Occipital lobe (tissue), 3 donors: ENCODE measurements at places on chromosomes 11 and 22.

GRCh38 chr11:12981676-12982522 is 27.2 kb upstream of the RASSF10 start:
- DNase-seq = no peak

DNA sequence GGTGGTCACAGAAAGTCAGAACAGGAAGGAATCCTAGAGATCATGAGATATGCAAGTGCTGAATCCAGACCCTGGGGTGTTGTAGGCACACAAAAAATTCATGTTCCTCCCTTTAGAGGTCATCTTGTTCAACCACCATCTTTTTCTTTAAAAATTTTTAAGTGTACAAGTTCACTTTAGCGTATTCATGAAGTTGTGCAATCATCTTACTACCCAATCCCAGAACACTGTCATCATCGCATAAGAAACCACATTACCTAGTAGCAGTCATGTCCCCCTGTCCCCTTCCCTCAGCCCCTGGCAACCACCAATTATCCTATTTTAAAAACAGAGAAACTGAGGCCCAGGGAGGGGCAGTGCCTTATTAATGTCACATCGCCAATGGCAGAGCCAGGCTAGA is 20.3 kb upstream of the WNT11 start:
- DNase-seq = no peak

DNA sequence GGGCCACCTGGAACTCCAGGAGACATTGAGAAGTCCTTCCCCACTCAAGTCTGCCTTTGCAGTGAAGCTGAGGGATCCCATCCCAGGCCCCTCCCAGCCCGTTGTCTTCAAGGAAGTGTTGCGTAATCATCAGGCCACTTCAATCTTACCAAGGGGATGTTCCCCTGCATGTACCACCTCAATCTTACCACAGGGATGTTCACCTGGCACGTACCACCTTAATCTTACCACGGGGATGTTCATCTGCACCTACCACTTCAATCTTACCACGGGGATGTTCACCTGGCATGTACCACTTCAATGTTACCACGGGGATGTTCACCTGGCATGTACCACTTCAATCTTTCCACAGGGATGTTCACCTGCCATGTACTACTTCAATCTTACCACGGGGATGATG is 108.0 kb upstream of the SYN3 start:
- no peak for DNase-seq

- DNase-seq = no peak
These were observed 7.8 kb downstream of the RPS6KA4 start for GRCh38 chr11:64366751-64367150.

DNA sequence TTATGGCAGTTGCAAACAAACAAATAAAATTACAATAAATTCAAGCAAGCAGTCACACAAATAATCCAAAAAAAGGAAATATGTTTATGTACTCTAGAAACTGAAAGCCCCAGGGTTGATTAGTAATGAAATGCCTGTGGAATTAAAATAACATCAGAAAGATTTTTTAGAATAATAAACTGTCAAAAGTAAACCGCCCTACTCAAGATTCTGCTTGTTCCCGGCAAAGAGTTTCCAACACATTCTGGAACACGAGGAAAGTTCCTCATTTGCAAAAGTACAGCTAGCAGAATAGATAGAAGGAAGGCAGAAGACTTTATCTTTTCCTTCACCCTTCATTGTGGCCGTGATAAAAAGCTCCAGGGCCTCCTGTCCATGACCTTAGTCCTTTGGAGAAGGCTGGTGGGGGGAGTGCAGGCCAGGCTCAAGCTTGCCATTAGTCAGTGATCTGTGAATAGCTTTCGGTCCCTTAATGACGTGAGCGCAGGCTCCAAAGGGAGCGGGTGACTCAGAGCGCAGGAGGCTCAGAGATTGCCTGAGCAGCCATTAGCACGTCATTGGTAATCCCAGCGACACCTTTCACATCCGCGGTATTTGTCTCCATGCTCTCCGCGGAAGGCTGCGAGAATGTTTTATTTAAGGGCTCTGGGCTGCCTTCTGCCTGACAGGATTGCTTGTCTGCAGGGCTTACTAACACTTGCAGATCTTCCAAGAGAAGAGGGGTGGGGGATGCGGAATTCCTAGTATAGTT is 458.3 kb downstream of the METTL15 start:
- peak; percentile 59 for DNase-seq

- DNase-seq = no peak
These were observed 807 bp upstream of the WT1 start for GRCh38 chr11:32435942-32436750.

DNA sequence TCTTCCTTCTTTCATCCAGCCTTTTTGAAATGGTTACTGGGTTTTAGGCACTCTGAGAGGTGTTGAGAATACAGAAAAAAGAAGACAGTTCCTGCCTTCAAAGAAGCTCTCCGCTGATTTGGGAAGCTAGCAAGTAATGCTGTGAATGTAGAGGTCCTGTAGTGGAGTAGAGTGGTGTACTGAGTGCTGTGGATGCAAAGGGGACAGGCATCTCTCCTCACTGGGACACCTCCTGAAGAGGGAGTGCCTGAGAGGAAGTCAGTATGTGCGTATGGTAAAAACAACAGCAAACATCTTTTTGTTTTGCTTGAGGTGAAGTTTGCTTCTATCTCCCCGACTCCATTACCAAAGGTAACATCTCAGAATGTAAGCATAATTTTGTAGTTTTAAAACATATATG is 77.5 kb downstream of the EXT2 start:
- DNase-seq = no peak

DNA sequence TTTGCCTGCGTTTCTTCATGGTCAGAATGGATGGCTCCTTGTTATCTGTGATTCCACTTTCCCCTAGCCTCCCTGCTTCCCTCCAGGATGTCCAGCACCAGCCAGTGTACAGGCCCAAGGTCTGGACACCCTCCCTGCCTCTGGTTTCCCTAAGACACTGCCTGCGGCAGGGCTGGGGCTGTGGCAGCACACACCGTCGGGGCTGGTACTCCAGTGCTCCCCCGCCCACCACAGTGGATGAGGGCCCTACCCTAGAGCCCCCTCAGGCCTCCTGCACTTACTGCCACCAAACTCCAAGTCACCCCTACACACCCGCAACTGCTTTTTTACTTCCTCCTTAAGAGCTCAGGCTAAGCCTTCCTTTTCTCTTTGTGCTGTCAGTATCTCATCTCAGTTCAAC is 28.9 kb downstream of the ZNF214 start:
- no peak for DNase-seq

- no peak for DNase-seq
These were observed 3.1 kb upstream of the PANX1 start for GRCh38 chr11:94125407-94126115.

GRCh38 chr22:26828311-26828710 is 170.9 kb downstream of the MIAT start:
- no peak for DNase-seq

DNA sequence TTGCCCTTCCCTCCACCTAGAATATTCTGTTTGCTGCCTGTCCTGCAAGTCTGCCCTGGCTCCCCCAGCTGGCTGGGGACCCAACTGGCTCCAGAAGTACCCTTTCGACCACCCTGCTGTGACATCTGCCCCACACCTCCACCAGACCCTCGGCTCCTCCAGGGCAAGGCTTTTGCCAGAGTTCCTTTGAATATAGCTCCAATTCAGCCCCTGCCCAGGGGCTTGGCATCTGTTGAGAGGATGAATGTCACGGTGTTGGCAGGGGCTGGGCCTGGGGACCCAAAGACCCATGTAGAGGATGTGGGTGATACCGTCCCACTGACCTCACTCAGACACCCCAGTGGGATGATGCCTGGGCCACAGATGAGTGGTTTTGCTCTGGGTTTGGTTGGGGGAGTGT is 4.0 kb downstream of the NLRP6 start:
- DNase-seq = no peak

- no peak for DNase-seq
These were observed 599 bp downstream of the TIMM10B start for GRCh38 chr11:6481924-6482275.

DNA sequence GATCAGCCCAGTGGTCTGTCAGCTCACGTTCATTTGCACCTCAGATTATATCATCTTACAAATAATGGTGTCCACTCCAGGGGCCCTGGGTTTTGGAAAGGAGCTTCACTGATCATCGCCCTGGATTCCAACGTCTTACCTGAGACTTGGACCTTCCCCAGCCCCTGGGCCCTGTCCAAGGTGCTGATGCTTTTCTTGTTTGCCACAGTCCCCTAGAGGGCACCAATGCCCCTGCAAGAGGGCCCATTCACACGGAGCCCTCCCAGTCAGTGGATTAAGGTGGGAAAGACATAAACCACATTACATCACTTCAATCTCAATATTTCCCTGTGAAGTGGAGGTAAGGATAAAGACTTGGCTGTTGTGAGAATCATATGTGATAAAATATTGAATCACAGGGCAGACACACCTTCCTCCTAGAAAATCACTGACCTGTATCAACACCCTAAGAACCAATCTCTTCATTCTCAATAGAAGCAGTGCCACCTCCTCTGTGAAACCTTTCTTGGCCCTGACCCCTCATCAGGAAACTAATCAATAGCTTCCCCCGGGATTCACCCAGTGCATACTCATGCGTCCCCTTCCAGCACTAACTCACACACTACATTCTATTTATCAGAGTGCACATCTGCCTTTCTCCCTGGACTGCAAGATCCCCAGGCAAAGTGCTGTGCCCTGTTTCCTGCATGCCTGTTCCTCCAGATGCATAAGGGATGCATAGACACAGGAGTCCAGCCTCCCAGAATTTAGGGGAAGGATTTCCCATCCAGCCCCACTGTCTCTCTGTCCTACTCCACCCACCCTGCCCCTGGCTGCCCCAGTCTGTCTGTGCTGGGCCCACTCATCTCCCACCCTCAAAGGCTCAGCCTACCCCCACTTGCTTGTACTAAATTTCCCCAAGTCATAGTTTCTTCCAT is 167.0 kb downstream of the BUD13 start:
- no peak for DNase-seq

- DNase-seq = no peak
These were observed 22.4 kb downstream of the RTCB start for GRCh38 chr22:32389685-32390084.

DNA sequence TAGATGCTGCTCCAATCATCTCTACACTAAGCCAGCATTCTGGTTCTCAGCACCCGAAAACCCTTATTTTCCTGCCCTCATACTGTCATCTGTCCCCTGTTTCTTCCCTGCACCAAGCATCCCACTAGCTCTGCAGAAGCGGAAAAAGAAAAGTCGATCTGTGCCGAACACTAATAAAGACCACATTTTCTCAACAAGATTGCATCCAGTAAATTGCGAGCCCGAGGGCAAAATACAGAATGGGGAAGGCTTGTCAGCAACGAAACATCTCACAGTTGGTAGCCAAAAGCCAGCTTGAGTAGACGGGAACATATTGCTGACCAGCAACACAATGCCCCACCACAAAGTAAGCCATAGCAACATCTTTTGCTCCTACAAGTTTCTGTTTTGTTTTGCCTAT is 227.4 kb downstream of the CADM1 start:
- DNase-seq = no peak

- no peak for DNase-seq
These were observed 171.1 kb downstream of the CEP164 start for GRCh38 chr11:117498791-117499190.

GRCh38 chr22:19341500-19341899 is 50.0 kb upstream of the CLTCL1 start:
- DNase-seq = no peak

DNA sequence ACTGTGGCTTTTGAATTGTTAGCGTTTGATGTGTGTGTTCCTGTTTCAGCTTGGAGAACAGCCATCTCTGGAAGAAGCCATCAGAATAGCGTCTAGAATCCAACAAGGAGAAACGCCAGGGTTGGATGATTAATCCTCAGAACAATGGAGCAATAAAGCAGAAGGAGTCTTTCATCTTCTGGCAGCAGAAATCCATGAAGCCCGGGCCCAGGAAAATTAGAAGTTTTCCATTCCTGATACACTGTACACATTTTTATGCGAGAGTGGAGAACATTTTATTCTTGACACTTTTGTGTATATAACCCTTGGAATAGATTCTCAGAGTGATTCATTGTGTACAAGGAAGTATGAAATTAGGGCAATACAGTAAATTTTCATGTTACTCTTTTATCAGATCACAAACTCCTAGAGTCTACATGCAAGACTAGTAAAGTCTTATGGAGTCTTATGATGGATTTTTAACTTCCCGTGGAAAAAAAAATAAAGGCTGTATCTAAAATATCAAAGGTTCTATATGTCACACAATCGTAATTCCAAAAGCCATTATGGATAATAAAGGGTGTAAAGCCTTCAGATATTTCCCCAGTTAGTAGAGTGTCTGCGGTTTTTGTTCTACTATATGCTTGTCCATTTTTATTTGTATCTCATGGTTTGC is 45.9 kb upstream of the WEE1 start:
- no peak for DNase-seq

- DNase-seq = no peak
These were observed 4.5 kb downstream of the MAJIN start for GRCh38 chr11:64967375-64967774.

DNA sequence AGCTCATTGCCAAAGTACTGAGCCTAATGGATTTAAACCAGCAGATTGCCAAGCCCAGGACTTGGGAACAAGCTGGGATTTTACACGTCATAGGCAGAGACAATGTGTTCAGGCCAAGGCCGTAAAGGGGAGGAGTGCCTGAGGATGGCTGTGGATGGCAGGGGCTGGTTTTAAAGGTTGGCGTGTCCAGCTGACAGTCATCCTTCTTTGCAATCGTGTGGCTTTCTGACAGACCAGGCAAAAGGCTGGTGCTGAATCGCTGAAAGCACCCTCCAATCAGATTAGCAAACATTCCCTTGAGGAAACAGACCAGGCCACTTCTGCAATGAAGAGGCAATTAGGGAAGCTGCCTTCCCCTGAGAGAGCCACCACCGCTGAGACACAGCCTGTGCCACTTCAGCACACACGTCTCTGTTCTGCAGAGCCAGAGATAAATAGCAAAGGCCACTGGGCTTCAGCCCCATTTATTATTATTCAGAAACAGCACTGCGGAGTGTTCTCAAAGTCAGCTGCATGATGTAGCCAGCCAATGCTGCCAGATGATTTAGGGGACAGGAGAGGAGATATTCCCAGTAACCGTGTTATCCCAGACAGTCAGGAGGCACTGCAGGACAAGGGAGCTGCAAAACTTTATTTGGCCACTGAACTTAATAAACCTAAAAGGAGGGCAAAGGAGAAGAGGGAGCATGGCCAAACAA is 54.2 kb upstream of the CSNK2A3 start:
- DNase-seq = no peak

GRCh38 chr22:39299829-39300178 is 19.6 kb downstream of the RPL3 start:
- no peak for DNase-seq

DNA sequence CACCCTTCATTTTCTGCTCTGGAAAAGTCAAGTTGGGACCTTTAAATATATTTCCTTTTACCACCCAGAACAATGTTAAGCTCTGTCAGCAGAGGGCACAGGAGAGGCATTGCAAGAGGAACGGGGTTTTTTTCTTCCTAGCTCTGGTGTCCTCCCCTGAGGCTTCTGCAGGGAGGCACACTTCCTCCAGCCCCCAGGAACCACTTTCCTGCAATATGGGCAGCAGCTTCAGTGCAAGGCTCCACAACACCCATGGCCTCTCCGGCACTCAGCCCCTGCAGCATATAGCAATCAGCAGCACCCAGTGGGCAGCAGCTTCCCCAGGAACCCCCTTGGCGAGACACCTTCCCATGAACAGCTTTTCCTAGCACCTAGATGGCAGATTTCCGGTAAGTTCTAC is 101.4 kb downstream of the SYT9 start:
- DNase-seq = no peak

GRCh38 chr22:40485813-40486667 is 115.6 kb downstream of the SGSM3 start:
- DNase-seq = no peak

GRCh38 chr11:65316227-65317024 is 1.8 kb downstream of the CDC42EP2 start:
- DNase-seq = no peak

- no peak for DNase-seq
These were observed 1.4 kb downstream of the CDKN1C start for GRCh38 chr11:2883979-2884815.
